ENCODE measurements at places on chromosomes 2 and 18.

GRCh38 chr2:233140077-233140585 is 80.0 kb downstream of the INPP5D start:
- H3K27ac ChIP-seq = no peak overlapping the region
- no peak overlapping the region for H3K4me3 ChIP-seq
- peaks cover 4% of the 10 kb centered on the region for H3K4me1 ChIP-seq
- no peak for DNase-seq
- H3K27me3 ChIP-seq = no peaks in the 10 kb centered on the region

DNA sequence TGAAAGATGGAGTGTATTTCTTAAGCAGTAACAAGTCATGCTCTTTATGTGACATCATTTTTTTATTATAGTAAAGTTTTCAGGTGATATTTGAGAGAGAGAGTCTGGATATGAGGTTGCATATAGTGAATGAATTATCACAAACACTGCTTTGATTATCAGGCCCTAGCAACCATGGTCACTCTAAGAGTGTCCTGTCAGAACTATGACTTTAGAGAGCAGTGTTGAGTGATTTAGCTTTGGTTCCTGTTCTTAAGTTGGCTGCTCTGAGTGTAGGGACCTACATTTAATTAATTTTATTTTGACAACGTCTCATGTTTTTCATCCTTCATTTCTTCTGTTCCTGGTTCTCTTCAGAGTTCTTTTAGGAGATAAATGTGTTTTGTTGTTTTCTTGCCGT is 275.5 kb downstream of the KCNJ3 start:
- no peaks in the 10 kb centered on the region for H3K36me3 ChIP-seq
- H3K27ac ChIP-seq = no peak overlapping the region
- H3K4me3 ChIP-seq = no peak overlapping the region
- no peaks in the 10 kb centered on the region for H3K4me1 ChIP-seq
- no peak for DNase-seq

GRCh38 chr2:157868993-157869392 is 7.1 kb downstream of the ACVR1 start:
- H3K36me3 ChIP-seq = no peaks in the 10 kb centered on the region
- H3K4me1 ChIP-seq = peaks cover 5% of the 10 kb centered on the region
- H3K27me3 ChIP-seq = no peaks in the 10 kb centered on the region
- no peak overlapping the region for H3K4me3 ChIP-seq

GRCh38 chr2:42117923-42118753 is 51.0 kb upstream of the EML4 start:
- no peaks in the 10 kb centered on the region for H3K36me3 ChIP-seq
- no peaks in the 10 kb centered on the region for H3K4me1 ChIP-seq
- H3K27ac ChIP-seq = no peak overlapping the region
- H3K4me3 ChIP-seq = no peak overlapping the region

DNA sequence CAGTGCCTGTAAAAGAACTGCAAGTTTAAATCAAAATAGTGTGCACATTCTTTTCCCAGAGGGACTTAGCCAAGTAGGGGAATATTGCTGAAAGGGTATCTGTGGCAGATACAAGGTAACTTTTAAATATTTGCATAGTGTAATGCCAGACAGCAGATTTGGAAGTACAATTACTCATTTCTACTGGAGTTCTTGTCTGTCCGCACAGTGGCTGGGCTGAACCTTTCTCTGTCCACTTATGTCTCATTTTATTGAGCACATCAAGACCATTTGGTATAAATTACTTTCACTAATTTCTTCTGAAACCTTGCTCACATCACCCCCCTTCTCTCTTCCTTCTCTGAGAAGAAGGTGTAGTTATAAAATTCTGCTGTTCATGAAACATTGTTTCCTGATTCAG is 271.3 kb downstream of the THSD7B start:
- H3K27me3 ChIP-seq = no peaks in the 10 kb centered on the region
- no peak for DNase-seq
- H3K36me3 ChIP-seq = no peaks in the 10 kb centered on the region
- no peak overlapping the region for H3K27ac ChIP-seq
- no peak overlapping the region for H3K4me3 ChIP-seq
- H3K4me1 ChIP-seq = no peaks in the 10 kb centered on the region

DNA sequence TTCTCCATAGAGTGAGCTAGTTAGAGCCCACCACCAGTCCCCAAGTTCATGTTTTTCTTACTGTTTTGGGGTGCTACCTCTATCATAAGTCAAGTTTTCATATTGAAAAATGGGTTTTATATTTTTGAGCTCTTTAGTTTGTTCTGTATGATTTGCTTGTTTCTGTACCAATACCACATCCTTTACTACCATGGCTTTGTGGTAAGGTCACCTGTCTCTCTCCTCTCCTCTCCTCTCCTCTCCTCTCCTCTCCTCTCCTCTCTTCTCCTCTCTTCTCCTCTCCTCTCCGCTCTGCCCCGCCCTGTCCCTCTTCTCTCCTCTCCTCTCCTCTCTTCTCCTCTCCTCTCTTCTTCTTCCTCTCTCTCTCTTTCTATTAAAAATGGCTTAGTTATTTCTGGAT is 22.1 kb upstream of the LBH start:
- no peak for DNase-seq
- H3K27ac ChIP-seq = no peak overlapping the region
- no peaks in the 10 kb centered on the region for H3K36me3 ChIP-seq
- H3K4me1 ChIP-seq = no peaks in the 10 kb centered on the region
- no peaks in the 10 kb centered on the region for H3K27me3 ChIP-seq

DNA sequence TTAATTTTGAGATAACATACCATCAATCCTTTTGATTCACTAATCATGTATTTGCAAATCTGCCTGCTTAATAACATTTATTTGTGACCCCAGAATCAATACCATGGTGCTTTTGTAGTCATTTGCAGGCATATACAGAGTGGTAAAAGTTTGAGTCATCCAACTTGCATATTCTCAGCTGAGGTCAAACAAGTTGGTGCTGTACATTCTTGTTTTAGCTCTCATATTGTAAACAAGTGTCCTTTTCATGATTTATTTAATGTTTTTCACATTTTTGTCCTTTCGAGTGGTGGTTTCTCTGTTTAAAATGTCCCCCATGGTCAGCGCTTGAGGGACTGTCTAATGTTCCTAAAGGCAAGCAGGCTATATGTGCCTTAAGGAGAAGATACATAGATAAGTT is 17.5 kb downstream of the RAB27B start:
- no peak for DNase-seq
- H3K4me3 ChIP-seq = no peak overlapping the region
- H3K36me3 ChIP-seq = no peaks in the 10 kb centered on the region
- no peaks in the 10 kb centered on the region for H3K4me1 ChIP-seq

- peaks cover 3% of the 10 kb centered on the region for H3K4me1 ChIP-seq
- peaks cover 2% of the 10 kb centered on the region for H3K36me3 ChIP-seq
- DNase-seq = peak; percentile 16
- no peak overlapping the region for H3K27ac ChIP-seq
- H3K27me3 ChIP-seq = no peaks in the 10 kb centered on the region
These were observed 61.1 kb downstream of the CABLES1 start for GRCh38 chr18:23196119-23197007.

GRCh38 chr2:84838434-84839145 is 42.3 kb downstream of the TRABD2A start:
- H3K36me3 ChIP-seq = no peaks in the 10 kb centered on the region
- H3K4me1 ChIP-seq = no peaks in the 10 kb centered on the region
- H3K27ac ChIP-seq = no peak overlapping the region
- no peaks in the 10 kb centered on the region for H3K27me3 ChIP-seq

Data from iPS DF 6.9 (cell line).